ENCODE measurements at places on chromosomes 4 and X.
A peak's percentile ranks its signal among the peaks of the same experiment; 100 is the strongest.

- DNase-seq = no peak
Observed at GRCh38 chr4:124868495-124868894, 156.0 kb upstream of the ANKRD50 start.

GRCh38 chr4:165965503-165965902, 92.5 kb downstream of the TLL1 start:
- no peak for DNase-seq

DNA sequence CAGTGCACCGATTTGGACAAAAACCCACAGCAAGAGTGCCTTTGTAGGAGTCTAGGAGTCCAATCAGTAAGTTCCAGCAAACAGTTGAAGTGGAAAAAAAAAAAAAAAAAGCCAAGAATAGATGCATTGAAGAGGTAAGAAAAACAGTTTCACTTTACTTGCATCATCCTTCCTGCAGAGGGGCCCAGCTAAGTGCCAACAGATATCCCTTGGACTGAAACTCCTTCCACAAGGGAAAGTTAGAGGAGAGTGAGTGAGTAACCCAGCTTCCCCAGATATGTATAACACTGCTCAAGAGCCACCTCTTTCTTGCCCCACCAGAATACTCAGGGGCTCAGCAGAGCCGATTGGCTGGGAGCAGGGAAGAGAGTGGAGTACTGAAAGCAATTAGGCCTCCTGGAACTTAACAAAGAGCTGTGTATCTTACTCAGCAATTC, 617.7 kb upstream of the SMIM31 start:
- DNase-seq = no peak

GRCh38 chr4:8688041-8688907, 95.7 kb downstream of the CPZ start:
- DNase-seq = peak; percentile 12

DNA sequence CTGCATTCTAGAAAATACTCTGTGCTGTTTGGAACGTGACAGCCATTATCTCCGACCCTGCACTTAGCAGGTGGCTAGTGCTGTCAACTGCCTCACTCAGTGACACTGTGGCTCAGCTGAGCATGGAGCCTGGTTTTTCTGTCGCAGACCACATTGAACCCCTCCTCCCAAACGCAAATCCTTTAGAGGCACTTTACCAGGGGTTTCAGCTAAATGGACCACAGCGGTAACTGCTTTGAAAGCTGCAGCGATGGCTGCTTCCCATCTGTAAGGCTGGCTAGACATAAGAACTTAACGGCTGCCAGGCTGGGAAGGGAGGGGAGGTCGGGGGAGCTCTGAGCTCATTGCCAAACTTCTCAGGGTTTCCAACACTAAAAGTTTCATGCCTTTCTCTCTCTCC, 8.1 kb downstream of the SLC34A2 start:
- no peak for DNase-seq

DNA sequence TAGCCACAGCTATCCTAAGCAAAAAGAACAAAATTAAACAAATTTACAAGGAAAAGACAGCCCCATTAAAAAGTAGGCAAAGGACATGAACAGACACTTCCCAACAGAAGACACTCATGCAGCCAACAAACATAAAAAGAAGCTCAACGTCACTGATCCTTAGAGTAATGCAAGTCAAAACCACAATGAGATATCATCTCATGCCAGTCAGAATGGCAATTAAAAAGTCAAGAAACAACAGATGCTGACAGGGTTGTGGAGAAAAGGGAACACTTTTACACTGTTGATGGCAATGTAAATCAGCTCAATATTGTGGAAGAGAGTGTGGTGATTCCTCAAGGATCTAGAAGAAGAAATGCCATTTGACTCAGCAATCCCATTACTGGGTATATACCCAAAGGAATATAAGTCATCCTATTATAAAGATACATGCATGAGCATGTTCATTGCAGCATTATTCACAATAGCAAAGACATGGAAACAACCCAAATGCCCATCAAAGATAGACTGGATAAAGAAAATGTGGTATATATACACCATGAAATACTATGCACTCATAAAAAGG, 163.0 kb upstream of the TET2 start:
- no peak for DNase-seq

DNA sequence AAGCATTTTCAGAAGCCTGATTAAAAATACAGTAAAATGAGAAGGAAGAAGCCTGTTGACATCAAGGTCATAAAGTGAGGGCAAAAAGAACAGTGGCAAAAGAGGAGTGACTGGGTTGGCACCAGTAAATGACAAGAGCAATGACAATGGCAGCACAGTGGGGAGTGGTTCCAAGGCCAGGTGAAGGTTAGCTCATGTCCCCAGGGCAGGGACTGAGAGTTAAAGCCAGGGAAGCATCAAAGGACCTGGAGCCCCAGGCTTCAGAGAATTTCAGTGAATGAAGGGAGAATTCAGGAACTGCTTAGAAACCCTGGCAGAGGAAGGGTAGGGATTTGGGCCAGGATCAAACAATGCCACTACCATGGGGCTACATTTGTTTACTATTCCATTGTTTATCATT, 8.8 kb upstream of the PIGA start:
- DNase-seq = no peak

All from activated T-cell treated with anti-CD3 and anti-CD28 coated beads for 48 hours (primary cell).